ENCODE measurements at places on chromosomes 1 and 21. TPM values are rescaled to one million over a fixed set of nuclear protein-coding genes. Genes with fewer than 3 reads are reported as not detected.

The MAD2L2 gene
- total RNA-seq: 8.3 TPM

- DNase-seq: no peak
Measured at GRCh38 chr21:43864962-43865539, at the start of gene AGPAT3. Gene AGPAT3, plus strand, starts transcription at chr21:43865223. Its CDS starts 94,459 bp downstream, at chr21:43959682.

DNA sequence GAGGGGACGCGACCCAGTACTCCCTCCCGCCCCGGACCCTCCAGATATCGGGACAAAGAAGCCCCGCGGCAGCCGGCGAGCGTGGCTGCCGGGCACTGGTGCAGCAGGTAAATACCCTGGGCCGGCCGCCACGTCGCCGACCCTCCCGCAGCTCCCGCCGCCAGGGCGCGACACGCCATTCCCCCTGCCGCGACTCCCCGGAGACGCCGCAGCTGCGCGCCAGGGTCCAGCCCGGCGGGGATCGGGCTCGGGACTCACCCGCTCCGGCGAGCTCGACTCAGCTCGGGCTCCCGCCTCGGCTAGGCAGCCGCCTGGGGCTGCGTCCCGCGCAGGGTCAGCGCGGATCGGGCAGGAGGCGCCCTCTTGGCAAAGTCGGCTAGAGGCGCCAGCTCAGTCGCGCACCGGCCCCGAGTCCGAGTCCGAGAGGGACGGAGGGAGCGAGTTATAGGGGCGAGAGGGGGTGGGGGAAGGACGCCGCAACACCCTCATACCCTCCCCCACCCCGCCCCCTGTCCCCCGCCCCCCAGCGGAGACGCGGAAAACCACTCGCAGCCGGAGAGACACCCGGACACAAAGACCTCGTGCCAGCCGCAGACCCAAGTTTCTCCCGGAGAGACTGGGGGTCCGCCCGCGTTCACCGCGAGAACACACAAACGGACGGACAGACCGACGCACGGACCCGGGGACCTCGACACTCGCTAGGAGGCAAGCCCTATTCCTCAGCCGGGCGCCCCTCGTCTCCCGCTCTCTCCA, 985 bp downstream of the SYT6 start:
- DNase-seq: peak; percentile 27

GRCh38 chr1:58780836-58781452, 2.9 kb downstream of the JUN start:
- DNase-seq: no peak

DNA sequence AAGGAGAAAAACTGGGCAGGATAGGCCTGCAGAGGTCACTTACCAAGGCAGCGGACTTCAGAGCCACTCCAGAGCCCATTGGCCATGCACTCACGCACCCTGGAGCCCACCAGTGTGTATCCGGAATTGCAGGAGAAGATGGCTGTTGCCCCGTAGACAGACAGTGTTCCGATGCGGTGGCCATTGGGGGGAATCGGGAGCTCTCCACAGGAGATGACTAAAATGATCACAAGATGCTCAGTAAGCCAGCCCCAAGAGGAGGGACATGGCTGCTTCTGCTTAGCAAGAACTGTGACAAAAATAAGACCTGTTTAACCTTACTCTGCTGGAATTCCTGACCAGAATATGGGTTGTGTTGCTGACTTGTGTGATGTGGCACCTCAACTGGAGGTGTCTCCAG, 96.9 kb downstream of the ZSCAN20 start:
- DNase-seq: no peak

GRCh38 chr1:22275167-22275566, 132.3 kb upstream of the WNT4 start:
- no peak for DNase-seq

- DNase-seq: no peak
Measured at GRCh38 chr1:234851450-234852438, 241.8 kb upstream of the IRF2BP2 start.

GRCh38 chr1:36095760-36096405, 7.2 kb downstream of the ADPRS start:
- no peak for DNase-seq
